ENCODE measurements at places on chromosomes 5 and 9.
A peak's percentile ranks its signal among the peaks of the same experiment; 100 is the strongest.

- DNase-seq = no peak
Measured at GRCh38 chr5:75610201-75610600, 1.1 kb upstream of the ANKDD1B start.

DNA sequence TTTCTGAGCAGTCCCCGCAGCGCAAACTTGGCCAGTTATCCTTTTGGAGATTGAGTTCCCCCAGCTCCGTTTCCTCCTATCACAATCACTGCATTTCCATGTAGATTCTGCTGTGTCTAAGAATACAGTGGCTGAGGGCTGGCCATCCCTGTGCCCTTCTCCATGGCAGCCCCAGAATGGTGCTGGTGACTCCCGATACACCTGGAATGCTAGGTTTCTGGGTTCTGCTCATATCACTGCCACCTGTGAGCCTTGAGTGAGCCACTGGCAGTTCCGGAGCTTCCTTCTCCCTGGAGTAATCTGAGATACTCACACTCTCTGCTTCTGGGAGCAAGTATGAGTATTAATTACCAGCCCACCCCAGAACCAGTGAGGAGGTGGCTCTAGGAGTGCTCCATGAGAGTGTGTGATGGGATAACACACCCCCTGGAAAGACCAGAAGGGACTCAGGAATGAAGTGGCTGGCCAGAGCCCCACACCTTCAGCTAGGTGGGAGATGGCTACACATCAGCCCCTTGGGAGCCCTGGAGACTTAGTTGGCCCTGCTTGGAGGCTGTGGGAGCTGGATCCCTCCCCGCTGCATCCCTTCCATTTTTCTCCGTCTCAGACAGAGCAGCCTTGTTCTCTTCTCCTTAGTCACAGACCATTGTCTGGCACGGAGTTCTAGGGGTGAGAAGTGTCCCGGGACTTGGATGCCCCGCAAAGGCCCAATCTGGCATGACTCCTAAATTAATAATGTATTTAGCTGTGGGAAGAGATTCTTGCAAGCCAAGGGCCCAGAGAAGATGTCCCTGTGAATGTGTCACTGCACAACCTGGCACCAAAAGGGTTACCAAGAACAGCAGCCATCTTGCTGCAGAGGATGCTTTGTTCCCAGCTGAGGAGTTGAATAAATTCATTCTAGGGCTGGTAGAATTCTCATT lies 4.9 kb downstream of the PCDHGC5 start:
- no peak for DNase-seq

GRCh38 chr5:98957307-98957706 lies 28.5 kb upstream of the CHD1 start:
- DNase-seq = no peak

- no peak for DNase-seq
Measured at GRCh38 chr5:39638813-39639212, 214.0 kb upstream of the DAB2 start.

- DNase-seq = peak; percentile 83
Measured at GRCh38 chr5:155049569-155050383, 36.2 kb downstream of the KIF4B start.

DNA sequence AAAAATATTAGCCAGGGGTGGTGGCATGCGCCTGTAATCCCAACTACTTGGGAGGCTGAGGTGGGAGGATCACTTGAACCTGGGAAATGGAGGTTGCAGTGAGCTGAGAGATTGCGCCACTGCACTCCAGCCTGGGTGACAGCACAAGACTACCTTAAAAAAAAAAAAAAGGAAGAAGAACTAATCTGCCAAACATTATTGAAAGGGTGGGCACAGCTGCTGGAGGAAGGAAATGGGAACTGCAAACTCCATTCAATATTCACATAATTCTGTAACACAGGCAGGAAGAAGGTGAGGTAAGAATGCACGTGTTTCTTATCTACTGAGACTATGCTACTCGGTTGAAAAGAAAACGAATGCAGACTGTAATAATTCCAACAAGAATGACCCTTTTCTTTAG lies 121.1 kb upstream of the GNA14 start:
- no peak for DNase-seq

DNA sequence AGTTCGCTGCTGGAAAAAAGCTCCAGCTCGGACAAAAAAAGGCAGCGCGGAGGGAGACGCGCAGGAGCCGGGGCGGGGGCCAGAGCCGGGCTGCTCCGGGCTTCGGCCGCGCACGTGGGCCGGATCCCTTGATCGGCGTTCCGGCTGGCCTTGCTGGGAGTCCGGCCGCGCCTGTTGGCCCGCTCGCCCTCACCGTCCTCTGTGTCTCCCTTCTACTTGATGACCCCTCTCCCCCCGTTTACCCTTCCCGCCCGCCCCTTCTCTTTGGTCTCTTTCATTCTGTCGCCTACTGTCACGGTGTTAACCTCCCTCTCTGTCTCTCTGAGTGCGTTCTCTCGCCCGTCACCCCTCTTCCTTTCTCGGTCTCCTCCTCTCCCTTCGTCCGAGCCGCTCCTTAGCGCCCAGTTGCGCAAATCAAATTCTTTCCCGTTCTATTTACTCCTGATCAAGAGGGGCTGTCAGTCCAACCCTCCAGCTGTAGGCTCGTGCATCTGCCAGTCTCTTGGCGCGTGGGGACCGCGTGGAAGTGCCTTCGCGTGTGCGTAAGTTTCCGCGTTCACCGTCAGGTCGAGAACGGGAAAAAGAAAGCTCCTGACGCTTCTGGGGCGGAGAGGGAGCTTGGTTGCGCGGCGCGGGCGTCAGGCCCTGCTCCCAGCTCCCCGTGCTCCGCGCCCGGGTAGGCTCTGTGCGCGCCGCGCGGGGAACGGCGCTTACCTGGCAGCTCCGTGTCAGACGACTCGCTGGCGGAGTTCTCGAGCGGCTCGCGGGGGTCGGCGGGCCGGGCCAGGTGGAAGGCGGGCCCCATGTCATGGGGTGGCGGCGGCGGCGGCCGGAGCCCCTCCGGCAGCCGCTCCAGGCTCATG lies 798 bp downstream of the PITX1 start:
- DNase-seq = peak; percentile 65

All from T47D (cell line).